ENCODE measurements at places on chromosomes 16 and 17.

DNA sequence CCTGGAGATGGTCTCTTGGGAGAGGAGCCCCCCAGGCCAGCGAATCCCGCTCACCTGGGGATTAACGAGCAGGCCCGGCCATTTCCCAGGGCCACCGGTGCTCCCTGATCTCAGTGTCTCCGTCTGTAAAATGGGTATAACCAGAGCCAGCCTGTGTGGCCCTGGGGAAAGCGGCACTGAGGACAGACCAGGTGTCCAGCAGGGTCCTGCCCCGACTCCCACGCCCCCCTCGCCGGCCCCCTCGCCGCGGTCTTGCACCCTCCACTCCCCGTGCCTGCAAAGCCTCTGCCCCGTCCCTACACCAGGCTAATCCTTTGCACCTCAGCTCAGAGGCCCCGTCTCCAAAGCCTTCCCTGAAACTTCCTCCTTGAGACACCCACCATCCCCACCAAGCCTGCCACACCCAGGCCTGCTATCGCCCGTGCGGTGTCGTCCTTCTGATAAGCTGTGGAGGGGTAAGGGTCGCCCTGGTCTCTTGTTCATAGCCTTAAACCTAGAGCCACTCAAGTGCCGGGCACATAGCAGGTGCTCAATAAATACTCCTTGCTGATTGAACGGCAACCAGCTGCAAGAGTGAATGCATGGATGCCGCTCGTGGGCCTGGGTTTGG lies 259.1 kb downstream of the C16orf95 start:
- DNase-seq, result no peak

- DNase-seq, result no peak
Observed at GRCh38 chr17:10899281-10899680, 61.4 kb upstream of the PIRT start.

GRCh38 chr17:28320215-28321061 lies 1.4 kb downstream of the TMEM97 start:
- no peak for DNase-seq

DNA sequence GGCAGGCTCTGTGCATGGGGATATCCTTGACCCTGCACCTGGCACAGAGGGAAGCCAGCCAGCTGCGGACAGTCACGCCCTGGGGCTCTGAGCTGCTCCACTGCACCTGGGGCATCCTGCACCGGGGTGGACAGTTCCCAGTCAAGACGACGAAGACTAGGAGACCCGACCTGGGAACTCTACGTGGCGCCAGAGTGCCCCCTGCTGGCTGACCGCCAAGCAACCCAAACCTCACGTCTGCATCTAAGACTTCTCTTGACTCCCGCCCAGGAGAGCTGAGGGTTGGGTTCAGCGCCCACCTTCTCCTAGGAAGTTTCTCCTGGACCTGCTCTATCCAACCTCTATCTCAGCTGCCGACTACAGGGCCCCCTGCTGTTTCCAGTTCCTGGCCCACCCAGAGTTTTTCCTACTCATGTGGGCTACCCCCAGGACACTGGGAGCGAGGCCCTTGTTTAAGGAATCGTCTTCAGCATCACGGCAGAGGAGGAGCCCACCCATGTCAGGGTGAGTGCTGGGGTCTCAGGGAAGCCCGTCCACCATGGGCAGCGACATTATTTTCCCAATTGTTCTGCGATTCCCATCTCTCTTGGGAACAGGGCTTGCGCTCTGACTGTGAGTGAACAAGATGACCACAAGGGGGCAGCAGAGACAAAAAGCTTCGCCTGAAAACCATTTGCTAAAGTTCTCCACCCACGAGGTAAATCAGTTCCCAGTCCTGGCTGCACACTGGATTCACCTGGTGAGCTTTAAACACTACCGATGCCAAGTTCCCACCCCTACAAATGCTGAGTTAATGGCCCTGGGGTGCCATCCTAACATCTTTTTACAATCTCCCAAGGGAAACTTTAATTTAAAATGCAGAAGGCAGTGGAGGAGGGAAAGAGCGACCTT lies 29.3 kb downstream of the TLE7 start:
- DNase-seq, result no peak

DNA sequence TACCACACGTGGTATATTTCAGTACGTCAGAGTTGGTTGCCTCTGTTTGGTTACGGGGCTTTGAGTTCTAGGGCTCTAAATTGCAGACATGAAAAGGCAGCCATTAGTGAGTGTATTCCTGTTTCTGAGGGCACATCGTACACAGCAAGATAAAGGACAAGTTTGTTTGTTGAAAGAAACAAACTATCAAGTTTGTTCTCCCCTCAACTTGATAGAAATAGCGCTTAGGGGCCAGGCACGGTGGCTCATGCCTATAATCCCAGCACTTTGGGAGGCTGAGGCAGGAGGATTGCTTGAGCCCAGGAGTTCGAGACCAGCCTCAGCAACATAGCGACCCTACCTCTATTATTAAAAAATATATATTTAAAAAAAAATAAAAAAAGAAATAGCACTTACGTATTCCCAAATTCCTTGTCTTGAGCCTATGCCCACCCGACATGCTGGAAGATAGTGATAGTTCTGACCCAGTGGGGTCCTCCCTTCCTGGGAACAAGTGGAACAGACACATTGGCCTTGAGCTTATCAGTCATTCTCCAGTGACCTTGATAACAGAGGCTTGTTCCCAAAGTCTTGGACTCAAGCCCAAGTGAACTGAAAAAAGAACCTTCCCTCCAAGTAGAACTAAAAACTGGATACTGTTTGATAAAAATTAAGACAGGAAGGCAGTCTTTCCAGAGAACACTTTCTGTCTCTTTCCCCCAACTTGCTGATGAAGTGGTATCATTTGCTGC lies 139.9 kb upstream of the CACNG3 start:
- DNase-seq, result no peak

DNA sequence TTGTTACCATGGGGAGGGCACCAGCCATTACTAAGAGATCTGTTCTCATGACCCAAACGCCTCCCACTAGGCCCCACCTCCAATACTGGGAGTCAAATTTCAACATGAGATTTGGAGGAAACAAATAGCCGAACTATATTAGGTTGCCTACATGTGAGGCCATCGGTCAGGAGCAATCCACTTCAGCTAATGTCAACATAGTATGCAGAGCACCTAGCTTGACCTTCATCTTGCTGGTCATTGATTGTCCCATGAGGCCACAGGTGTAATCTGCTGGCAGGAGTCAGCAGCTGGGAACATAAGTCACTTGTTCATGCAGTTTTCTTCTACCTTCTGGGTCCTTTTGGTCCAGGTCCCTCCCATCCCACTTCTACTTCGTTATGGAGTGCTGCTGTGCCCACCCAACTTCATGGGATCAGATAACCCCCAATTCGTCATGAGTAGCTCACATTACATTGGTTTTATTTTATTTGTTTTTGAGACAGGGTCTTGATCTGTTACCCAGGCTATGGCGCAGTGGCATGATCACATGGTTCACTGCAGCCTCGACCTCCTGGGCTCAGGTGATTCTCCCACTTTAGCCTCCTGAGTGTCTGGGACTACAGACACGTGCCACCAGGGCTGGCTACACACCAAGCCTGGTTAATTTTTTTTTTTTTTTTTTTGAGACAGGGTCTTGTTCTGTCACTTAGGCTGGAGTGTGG lies 5.9 kb upstream of the KPNA2 start:
- DNase-seq, result no peak

DNA sequence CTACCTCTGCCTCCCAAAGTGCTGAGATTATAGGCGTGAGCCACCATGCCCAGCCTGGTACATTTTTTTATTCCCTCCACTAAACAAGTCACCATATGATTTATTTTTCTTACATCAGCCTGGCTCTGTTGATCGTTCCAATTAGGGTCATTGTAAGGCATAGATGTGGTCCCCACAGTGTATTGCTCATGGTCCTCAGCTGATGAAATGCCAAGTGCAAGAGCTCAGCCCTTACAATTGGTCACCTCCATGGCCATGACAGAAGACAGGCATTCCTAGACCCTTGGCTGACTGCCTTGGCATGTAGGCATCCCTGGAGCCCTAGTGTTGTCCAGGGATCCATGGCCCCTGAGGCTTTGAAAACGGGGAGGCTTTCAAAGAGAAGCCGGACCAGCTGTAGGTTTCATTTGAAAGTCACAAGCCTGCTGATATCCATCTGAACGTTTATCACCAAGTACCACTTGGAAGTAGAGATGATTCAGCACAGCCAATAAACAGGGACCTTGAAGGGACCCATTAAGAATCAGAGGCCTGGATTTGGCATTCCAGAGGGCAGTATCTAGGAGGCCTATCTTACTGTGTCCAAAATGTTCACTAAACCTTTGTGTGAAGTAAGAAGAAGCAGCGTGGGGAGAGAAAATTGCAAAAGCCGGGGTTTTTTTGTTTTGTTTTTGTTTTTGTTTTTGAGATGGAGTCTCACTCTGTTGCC lies 20.6 kb upstream of the PRKCA start:
- DNase-seq, result no peak

DNA sequence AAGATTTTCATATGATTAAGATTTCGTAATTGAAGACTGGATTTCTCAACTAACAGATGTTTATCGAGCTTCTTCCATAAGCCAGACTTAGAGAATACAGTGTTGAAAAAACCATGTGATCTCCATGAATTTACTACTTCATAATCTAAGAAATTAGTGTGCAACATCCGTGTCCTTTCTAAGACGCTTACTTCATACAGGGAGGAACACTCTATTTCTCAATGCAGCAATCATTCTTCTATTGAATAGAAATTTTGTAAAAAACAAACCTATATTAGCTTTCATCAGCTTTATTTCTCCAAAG lies 946.3 kb downstream of the KCNJ2 start:
- DNase-seq, result no peak

- no peak for DNase-seq
Observed at GRCh38 chr16:74578838-74579237, 28.1 kb downstream of the GLG1 start.

DNA sequence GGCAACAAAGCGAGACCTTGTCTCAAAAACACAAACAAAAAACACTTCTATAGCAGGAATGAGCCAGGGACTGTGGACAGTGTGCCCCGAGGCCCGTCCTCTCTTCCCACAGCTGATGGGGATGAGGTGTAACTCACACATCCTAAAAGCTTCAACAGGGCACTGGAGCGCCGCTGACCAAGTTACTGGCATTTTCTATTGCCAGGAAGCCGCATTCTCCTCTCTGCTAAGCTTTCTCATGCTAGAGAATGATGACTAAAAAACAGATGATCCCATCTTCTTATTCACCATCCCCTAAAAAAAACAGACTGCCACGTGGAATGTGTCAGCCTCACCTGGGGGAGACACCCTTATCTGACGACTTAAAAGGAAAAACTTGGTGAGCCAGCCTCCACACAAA lies 16.3 kb downstream of the CARHSP1 start:
- DNase-seq, result no peak

DNA sequence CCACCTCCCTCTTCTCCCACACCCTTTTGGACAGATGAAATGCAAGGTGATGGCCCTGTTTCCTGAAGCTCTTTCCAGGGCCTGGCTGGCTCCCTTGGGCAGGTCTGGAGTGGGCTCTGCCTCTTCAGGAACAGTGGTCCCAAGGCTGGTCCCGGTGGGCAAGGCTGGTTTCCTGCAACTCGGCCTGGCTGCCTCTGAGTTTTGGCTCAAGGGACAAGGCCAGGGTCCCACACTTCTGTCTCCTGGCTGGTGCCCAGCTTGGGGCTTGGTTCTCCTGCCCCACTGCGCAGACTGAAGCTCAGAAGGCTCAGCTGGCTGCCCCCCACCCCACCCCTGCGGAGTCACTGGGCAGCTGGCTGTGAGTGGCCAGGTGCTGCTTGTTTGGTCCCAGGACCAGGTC lies 3.8 kb upstream of the ACTG1 start:
- no peak for DNase-seq

DNA sequence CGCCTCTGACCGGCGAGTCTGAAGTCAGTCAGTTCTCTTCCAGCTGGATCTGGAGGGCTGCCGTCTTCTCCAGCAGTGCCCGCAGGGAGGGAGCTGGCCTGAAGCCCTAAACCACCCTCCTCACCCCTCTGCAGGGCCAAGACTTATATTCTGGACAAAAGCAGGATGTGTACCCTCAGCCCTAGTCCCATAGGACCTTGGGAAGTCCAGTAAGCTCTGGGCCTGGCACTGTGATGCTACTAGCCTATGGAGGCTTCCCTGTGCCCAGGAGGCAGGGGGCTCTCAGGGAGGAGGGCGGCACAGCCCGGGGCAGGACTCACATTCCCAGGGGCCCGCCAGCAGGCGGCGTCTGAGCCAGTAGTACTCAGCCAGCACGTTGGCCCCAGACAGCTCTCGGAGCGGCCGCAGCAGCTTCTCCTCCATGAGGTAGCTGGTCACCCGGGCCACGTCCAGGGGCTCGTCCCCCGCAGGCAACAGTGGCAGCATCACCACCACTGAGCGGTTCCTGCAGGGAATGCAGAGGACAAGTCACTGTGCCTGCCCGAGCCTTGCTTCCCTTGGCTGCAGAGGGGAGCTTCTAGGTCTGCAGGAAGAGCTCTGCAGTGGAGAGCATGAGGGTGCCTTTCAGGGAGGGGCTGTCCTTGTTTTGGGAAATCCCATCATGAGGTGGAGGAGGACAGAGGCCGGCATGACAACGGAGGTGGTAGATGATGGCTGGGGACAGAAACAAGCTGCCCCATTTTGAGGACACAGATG lies 41.7 kb downstream of the RMI2 start:
- no peak for DNase-seq

- no peak for DNase-seq
Observed at GRCh38 chr16:87216148-87216840, 100.9 kb downstream of the C16orf95 start.

GRCh38 chr16:83955218-83956130 lies 2.4 kb downstream of the OSGIN1 start:
- no peak for DNase-seq

- no peak for DNase-seq
Observed at GRCh38 chr16:76801357-76801756, 389.6 kb upstream of the MON1B start.

- DNase-seq, result no peak
Observed at GRCh38 chr17:57330587-57330986, 74.3 kb downstream of the MSI2 start.

DNA sequence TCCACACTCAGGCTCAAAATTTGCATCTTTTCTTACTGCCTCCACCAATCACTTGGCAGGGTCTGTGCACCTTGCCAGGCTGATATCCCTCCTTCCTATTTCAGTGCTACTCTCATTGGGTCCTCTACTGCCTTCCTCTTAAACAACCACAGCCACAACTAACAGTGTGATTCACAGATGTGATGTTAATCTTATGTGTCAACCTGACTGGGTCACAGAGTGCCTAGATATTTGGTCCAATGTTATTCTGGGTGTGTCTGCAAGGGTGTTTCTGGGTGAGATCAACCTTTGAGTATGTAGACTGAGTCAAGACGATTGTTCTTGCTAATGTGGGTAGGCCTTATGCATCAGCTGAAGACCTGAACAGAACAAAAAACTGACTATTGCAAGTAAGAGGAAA lies 51.3 kb upstream of the IRX6 start:
- no peak for DNase-seq

DNA sequence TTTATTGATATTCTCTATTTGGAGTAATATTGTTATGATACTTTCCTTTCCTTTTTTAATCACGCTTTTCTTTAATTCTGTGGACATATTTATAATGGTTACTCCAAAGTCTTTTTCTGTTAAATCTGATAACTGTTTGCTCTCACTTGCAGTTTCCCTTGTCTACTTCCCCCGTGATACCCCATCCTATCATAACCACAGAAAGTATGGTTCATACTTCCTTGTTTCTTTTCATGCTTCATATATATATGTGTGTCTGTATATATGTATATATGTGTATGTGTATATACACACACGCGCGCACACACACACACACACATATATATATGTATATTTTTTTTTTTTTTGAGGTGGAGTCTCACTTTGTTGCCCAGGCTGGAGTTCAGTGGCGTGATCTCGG lies 23.5 kb downstream of the SPECC1 start:
- no peak for DNase-seq

Data from stimulated activated CD8-positive, alpha-beta memory T cell treated with anti-CD3 and anti-CD28 coated beads, Interleukin-15, amount 100 ng/mL, for 4 hours (primary cell).